Esophagus mucosa (tissue), 1 donor: ENCODE measurements at places on chromosomes 2 and 18.

GRCh38 chr2:159516241-159516758, 100.0 kb downstream of the BAZ2B start:
- peak; percentile 96 for ATAC-seq

GRCh38 chr2:192023006-192023405, 171.7 kb downstream of the TMEFF2 start:
- no peak for ATAC-seq

GRCh38 chr2:215678094-215678493, 242.2 kb upstream of the FN1 start:
- no peak for ATAC-seq

DNA sequence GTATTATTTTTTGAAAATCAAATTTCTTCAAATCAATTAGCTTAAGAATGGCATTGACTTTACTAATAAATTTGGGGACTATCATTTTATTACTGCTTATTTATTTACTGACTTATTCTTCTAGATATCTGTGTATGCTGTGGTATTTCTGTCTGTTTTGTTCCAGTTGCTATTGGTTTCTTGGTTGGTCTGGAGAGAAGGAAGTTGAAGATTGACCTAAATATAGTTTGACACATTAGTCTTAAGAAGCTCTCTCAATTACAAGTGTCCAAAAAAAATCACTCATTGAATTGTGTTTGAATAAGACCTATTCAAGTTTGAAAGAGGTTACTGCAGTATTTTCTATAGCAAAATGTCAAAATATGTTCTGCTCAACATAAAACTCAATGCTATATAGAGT, 153.3 kb upstream of the KYNU start:
- ATAC-seq: no peak

DNA sequence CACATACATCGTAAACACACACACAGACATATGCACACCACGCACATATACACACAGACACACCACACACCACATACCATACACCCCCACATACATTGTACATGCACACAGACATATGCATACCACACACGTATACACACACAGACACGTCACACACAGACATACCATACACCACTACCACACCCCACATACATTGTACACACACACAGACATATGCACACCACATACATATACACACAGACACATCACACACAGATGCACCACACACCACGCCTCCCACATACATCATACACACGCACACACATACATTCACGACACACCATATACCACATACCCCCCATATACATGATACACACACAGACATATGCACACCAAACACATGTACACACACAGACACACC, 58.4 kb downstream of the KIF5C start:
- peak; percentile 15 for ATAC-seq
